ENCODE measurements at places on chromosomes 5 and 9.

DNA sequence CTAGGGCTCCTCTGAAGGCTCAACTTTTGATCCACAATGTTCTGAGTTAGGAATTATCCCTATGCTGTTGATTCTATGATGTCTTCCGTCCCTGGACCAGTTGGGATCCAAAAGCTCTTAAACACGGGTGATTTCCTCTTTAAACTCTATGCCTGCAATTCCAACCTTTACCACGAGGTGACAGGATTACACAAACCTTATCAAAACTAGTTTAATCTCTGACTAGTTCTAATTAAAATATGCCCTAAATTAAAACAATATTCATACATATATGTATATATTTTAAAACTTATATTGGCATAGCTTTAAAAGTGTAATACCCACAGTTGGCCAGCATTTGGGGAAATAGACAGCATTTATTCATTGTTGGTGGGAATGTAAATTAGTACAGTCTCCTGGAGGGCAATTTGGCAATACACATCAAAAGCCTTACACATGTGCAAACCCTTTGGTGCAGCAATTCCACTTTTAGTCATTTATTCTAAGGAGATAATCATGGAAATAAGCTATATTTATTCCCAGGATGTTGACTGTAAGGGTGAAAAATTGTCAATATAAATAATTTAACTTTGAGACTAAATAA is 51.6 kb upstream of the PHYKPL start:
- no peak for ATAC-seq

GRCh38 chr5:134567641-134568336 is 42.3 kb downstream of the JADE2 start:
- no peak for ATAC-seq

- no peak for ATAC-seq
Observed at GRCh38 chr5:1670351-1670750, 129.3 kb downstream of the MRPL36 start.

- no peak for ATAC-seq
Observed at GRCh38 chr5:135218790-135219568, 180.1 kb downstream of the MACROH2A1 start.

DNA sequence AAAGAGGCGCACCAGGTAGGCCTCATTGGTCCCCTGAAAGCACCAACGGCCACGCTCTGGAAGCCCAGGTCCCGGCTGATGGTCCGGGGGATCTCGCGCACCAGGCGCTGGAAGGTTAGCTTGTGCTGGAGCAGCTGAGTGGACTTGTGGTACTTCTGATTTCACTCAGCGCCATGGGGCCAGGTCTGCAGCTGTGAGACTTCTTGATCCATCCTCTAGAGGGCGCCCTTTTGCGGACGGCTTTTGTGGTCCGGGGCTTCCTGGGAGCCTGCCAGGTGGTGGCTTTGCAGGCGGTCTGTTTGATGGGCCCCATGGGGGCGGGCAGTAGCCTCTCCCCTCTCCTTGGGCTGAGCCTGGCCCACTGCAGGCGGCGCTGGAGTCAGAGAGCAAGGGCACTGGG is 10.4 kb downstream of the TAF11L12 start:
- no peak for ATAC-seq

- ATAC-seq, result no peak
Observed at GRCh38 chr5:168723037-168723436, 143.9 kb upstream of the PANK3 start.

GRCh38 chr9:85108746-85109145 is 439.2 kb downstream of the NTRK2 start:
- ATAC-seq, result no peak

DNA sequence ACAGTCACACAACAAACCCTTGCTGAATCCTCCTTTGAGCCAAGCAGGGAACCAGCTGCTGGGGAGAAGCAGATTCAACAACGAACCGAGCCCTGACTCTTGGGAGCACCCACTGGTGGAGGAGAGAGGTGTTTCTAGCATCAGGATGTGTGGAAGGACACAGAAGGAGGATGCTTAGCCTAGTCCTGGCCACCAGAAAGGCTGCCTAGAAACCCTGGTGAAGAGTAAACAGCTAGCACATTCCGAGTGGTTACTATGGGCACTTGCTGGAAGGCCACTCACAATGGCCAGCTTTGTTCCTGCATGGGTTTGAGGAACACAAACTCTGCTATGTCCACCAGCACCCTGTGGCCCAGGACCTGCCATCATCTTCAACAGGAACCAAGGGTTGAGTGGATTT is 1.8 kb downstream of the TIFAB start:
- ATAC-seq, result no peak

- no peak for ATAC-seq
Observed at GRCh38 chr9:6098431-6098830, 83.0 kb upstream of the RANBP6 start.

- ATAC-seq, result peak; percentile 69
Observed at GRCh38 chr9:123996731-123997421, 14.7 kb upstream of the LHX2 start.
